Fibroblast of skin of right quadriceps (primary cell): ENCODE measurements at places on chromosomes 5 and 9.

DNA sequence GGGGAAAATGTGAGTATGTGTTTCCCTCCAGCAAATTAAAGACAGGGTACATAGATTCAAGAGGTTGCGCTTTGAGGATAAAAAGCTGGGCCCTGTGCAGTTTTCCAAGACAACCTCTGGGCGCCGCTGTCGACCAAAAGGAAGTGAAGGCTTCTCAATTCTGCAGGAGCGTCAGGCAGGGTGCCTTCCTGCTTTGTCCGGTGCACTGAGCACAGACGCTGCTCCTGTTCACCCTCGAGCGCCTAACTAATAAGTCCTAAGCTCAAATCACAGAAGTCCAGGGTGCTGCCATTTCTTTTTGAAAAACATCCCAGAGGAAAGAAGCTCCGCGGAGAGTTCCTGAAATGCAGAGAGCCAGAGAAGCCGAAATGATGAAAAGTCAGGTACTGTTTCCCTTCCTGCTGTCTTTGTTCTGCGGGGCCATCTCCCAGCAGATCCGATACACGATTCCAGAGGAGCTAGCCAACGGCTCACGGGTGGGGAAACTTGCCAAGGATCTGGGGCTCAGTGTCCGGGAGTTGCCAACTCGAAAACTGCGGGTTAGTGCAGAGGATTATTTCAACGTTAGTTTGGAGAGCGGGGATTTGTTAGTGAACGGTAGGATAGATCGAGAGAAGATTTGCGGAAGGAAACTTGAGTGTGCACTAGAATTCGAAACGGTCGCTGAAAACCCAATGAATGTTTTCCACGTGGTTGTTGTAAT lies at the start of gene PCDHGB1:
Gene PCDHGB1, plus strand, starts transcription at position 183 of the 703 bp plus-strand sequence. Its CDS starts 162 bp downstream, at position 345.
- peak; percentile 54 for DNase-seq

GRCh38 chr9:83440641-83441040 lies 97.6 kb downstream of the FRMD3 start:
- no peak for DNase-seq

GRCh38 chr5:58988938-58989337 lies 406.1 kb downstream of the RAB3C start:
- no peak for DNase-seq

DNA sequence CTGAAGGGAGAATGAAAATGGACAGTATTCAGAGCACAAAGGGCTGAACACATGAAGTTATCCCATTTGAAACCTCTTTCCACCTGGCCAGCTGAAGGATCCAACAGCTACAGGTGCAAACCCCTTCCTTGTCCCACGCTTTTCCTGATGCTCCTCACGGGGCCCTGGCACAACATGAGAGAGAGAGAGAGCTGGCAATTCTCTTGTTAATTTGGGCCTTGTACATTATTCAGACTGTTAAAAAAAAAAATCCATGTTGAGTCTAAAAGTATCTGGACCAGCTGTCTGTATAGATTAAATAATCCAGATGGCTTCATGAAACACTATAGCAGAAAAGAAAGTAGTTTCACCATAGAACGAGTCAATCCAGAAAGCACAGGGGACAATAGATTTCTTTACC lies 74.1 kb downstream of the HMHB1 start:
- DNase-seq: no peak

DNA sequence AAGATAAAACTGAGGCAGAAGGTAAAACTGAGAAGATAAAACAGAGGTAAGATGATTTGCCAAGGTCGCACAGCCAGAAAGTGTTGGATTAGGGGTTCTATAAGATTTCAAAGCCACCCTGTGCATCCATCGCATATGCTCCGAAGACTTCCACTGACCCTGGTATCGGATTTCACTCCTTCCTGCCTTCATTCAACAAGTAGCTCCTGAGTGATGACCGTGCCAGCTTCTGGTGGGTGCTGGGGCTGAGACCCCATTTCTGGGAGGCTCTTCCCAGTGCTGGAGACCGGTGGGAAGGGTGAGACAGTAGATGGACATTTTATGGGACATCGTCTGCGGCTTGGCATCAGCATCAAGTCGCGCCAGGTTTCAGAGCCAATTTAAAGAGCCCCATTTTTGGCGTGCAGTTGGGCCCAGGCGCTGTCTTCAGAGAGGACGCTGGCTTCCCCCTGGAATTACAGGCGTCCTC lies 53.7 kb upstream of the DAB2IP start:
- DNase-seq: no peak
